ENCODE measurements at places on chromosomes 4 and X.

GRCh38 chrX:154761977-154762536 is 607 bp upstream of the DKC1 start:
- peak; percentile 17 for DNase-seq

- DNase-seq: no peak
Observed at GRCh38 chrX:19214311-19214710, 92.0 kb upstream of the ADGRG2 start.

GRCh38 chrX:142702749-142703148 is 323.0 kb upstream of the SPANXN4 start:
- DNase-seq: no peak

DNA sequence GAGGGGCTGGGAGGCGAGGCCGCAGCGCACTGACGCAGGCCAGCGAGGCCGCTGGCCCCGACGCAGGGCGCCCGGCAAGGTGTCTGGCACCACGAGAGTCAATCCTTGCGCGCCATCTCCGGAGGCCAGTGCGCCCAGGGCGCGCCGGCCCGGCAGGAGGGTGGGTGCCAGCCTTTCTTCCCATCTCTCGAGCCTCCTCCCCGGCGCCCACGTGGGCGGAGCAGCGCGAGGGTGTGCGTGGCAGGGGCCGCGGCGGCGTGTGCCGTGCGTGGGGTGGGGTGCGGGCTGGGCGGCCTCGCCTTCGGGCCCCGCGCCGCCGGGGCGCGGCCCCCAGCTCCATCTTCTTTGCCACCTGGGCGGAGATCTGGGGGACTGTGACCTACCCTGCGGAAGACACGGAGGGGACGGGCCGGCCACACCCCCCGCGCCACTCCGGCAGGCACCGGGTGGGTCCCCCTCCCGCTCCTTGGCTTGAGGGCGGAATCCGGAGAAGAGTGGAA is 877 bp downstream of the JAKMIP1 start:
- DNase-seq: peak; percentile 55

DNA sequence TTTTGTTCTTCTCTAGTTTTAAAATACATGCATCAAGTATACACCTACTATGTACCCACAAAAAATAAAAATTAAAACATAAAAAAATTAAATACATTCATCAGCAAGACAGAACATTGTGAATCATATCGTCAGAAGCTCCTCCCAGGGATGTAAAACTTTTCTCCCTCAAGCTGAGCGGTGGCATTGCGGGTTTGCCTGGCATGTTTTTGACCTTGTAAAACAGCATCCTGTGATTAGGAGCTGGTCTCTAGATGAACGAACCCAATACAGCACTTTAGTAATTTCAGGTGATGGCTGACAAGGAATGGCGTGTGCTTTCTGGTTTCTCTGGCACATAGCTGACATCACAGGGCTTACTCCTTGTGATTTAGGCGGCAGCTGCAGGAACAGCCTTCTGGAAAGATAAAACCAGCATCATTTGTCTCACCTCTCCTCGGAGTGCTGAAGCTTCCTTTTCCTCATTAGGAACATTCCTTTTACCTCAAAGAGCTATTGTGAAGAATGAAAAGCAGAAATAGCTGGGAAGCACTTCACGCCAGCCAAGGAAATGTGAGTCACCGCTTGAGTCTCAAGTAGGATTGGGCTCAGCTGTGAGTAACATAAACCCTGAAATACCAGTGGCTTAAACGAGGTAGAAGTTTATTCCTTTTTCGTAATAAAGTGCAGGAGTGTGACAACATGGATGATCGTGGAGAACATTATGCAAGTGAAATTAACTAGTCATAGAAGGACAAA is 44.3 kb downstream of the NYX start:
- no peak for DNase-seq
